ENCODE measurements at places on chromosomes 12 and 14.

GRCh38 chr12:15563663-15564062 is 225.5 kb downstream of the EPS8 start:
- DNase-seq = no peak

DNA sequence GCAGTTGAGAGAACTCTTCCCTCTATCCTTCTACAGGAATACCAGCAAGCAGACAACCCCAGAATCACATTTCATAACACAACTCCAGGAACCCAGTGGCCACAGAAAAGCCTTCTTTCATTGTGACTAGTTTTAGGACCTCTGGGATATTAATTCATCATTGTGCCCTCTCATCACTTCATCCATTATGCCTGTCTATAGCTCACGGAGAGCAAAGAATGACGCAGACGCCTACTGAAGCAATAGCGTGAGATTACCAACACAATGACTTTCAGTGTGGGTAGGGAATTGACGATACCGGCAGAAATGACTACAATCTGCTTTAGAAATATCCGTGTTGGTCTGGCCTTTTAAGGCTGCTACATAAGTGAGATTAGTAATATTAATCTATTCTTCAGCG is 158.1 kb upstream of the FOXG1 start:
- DNase-seq = no peak

DNA sequence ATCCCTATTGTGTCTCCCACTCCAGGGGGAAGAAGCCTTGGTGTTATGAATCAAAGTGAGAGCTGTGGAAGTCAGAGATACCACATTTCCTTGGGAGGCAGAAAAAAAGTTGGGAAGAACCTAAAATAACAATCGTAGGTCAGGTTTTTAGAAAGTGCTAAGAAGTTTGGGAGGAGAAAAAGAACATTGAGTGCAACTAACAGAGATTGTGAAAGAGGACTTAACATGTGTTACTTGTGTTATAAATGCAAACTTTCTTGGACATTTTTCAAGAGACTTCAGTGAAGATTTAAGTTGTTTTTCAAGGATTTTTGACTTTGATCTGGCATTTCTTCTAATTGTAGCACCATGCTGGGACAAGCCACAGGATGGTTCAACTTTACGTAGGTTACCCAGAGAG is 7.8 kb upstream of the ERP27 start:
- DNase-seq = no peak

DNA sequence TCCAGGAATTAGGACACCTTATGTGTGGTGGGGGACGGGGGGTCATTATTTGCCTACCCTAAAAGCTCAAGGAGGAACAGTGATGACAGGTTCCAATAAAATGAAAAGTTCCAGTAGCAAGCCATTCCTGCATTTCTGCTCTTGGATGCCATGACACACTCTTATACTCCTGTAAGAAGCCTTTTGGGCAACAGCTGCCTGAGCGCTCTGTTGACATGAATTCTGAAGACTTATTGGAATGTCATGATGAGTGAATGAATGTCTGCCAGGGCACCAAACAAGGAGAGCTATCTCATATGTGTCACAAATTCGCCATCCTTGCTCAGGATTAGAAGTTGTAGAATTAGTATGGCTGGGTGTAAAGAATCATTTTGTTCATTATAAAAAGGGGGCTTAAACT is 36.3 kb downstream of the PTGER2 start:
- DNase-seq = no peak

DNA sequence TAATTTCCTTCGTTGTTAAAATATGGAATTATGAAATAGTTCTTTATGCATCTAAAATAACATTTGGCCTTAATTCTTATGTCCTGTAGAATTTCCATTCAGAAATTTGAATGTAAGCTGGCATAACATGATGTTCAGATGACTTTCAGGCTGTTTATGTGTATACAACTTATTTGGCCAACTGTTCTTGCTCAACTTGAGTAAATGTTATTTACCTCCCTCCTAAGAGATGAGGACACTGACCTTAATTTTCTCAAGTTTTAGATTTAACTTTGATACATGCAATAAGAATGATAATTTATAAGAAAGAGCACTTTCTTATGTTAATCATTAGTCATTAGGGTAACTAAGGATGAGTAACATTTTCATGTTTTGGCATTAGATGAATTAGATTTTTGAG is 365.4 kb downstream of the AEBP2 start:
- no peak for DNase-seq

DNA sequence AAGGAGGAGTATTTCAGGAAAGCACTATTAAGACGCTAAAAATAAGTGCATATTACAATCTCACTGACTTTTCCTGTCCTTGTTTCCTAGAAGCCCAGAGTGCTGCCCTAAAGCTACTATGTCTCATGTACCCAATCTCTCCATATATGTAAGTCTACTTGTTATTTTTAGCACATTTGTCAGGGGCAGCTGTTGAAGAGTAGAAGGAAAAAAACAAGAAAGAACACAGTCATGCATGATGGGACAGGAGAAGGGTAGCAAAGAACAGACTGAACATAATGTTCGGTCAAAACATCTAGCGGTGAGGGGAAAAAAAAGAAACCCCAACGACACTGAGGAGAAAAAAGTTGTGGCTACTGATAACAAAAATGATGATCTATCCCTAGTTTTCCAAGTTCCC is 14.3 kb downstream of the YBX3 start:
- no peak for DNase-seq

GRCh38 chr14:95440951-95441350 is 75.5 kb downstream of the SYNE3 start:
- no peak for DNase-seq
